Hepatocyte (in vitro differentiated cells): ENCODE measurements at places on chromosomes 4 and X. TPM values are rescaled to one million over a fixed set of nuclear protein-coding genes. Genes with fewer than 3 reads are reported as not detected.

- DNase-seq = no peak
Measured at GRCh38 chrX:155988859-155989258, 8.6 kb upstream of the IL9R start.

GRCh38 chrX:40333344-40333743 lies 235.6 kb upstream of the BCOR start:
- no peak for DNase-seq

- no peak for DNase-seq
Measured at GRCh38 chrX:25043192-25043591, 27.4 kb upstream of the ARX start.

- no peak for DNase-seq
Measured at GRCh38 chr4:184169225-184169867, 48.3 kb downstream of the ENPP6 start.

DNA sequence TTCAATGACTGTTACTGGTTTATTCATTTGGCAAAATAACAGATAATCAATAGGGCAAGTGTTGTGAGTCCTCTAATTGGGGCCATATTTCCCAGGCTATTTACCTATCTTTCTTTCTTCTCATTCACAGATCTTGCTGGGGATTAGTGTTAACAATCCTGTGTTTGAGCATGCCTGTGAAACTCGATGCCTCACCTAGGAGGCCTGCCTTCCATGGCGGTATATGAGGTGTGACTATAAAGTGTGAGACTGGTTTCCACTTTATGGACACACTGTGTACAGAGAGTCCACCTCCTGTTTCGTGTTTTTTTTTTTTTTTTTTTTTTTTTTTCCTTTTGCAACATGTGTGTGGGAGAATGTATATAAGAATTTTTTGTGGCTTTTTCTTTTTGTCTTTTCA lies 199.3 kb downstream of the BMPR1B start:
- no peak for DNase-seq

Gene SPANXA1
- polyA plus RNA-seq = not detected in 2 replicates

GRCh38 chrX:6223516-6223915 lies 5.2 kb downstream of the NLGN4X start:
- DNase-seq = no peak
